ENCODE measurements at places on chromosomes 7 and 10. TPM values are rescaled to one million over a fixed set of nuclear protein-coding genes. Genes with fewer than 3 reads are reported as not detected.

DNA sequence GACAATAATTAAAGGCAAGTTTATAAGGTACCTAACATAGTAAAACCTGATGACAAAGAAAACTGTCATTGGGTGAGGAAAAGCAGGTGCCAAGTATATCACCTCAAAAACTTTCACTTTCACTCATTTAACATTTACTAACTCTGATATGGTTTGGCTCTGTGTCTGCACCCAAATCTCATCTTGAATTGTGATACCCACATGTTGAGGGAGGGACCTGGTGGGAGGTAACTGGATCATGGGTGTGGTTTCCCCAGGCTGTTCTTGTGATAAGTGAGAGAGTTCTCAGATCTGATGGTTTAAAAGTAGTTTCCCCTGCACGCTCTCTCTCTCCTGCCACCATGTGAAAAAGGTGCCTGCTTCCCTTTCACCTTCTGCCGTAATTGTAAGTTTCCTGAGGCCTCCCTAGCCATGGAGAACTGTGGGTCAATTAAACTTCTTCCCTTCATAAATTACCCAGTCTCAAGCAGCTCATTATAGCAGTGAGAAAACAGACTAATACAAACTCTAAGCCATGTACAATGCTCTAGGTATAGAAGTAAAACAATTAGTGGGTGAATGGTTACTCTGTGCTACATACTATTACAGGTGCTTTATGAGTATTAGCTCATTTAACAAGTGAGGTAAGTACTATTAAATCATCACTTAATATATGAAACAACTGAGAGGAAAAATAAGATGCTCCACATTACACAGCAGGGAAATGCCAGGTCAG, 199.0 kb downstream of the CHCHD3 start:
- peak; percentile 25 for DNase-seq

COL13A1 gene
- not detected for total RNA-seq

DNA sequence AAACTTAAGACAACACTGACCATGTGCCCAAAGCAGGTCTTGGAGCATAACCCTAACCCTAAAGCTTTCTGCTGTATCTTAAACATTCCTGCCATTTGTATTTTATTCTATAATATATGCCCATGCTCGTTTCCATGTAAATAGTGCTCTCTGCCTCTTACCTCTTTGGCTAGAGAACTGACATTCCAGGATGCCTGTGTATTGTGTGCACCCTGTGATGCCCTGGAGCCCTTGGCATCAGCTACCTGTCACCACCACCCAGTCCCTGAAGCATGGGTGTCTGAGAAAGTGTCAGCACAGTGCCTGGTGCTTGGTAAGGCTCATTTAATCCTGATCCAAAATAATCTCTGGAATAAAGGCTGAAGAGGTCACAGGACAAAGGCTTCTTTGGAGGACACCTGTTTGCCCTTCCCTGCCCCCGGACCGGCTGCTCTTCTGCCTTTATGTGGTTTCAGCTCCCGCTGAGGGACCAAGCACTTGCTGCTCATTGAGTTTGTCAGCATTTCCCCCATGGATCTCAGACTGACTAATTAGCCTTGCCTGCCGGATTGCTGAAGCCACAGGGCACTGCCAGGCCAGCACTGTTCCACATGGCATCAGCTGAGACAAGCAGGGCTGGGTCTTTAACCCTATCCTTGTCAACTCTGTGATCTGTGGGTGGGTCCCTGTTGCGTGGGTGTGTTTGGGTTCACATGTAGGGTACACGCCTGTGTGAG, 139.1 kb upstream of the SORCS3 start:
- no peak for DNase-seq

DNA sequence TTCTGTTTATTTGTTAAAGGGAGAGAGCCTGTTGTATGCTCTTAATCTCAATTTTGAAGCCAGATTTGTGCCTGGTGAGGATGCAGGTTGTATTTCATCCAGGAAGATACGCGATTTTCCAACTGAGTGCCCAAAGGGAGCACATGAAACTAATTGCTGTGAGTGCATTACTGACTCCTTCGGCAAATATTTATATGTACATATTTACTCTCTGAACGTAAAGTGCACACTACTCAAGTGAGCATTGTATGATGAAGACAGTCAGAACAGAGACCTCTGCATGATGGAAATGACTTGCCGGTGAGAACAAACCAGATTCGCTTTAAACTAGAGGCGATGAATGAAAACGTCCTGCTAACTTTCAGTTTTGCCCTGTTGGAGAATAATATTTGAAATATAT, 130.1 kb downstream of the MALRD1 start:
- DNase-seq, result no peak

NCF1 gene
- 3.2 TPM for total RNA-seq

DNA sequence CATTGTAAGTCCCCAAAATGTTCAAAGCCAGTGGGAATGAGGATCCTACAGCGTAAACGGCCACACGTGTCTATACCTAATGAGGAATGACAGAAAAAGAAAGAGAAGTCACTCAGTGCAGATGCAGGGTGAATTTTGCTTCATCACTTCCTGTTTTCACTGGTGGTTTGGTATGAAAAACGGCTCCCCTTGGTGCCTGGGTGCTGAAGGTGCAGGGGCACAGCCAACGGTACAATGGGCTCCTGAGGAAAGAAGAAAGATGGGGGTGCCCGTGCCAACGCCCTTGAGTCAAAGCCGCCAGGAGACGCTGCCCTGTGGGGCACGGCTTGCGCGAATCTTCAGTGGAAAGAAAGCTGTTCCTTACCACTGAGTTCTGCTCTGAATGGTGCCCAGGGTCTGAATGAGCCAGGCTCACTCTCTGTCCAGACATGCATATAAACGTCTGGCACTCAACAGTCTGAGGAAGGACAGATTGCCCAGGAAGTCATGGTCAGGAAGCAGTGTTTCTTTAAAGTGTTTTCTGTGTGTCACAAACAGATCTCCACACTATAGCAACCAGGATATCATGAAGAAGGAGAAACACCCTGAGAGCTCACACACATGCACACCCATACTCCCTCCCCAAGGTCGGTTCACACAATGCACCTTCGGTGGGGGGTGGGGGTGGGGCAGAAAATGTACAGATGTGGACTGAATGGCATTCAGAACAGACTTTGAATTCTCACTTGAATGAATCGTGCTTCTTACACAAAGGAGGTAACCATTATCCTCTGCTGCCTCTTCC, 105.8 kb downstream of the ELMO1 start:
- DNase-seq, result peak; percentile 54

DNA sequence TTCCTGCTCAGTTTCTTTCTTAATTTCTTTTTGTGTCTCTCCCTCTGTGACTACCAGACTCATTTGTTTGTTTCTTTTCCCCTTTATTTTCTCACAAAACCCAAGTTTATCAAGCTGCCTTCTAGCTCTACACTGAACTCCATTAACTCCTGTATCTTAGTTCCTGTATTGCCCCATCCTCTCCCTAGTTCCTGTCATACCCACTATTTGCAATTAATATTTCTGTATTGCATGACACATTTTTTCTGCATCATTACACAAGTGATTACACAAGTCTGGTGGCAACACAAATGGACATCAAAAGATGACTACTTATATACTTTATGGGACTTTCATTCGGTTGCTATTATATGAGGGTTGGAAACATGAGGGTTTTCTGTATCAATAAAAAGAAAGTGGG, 26.9 kb upstream of the OR9A4 start:
- no peak for DNase-seq

DNA sequence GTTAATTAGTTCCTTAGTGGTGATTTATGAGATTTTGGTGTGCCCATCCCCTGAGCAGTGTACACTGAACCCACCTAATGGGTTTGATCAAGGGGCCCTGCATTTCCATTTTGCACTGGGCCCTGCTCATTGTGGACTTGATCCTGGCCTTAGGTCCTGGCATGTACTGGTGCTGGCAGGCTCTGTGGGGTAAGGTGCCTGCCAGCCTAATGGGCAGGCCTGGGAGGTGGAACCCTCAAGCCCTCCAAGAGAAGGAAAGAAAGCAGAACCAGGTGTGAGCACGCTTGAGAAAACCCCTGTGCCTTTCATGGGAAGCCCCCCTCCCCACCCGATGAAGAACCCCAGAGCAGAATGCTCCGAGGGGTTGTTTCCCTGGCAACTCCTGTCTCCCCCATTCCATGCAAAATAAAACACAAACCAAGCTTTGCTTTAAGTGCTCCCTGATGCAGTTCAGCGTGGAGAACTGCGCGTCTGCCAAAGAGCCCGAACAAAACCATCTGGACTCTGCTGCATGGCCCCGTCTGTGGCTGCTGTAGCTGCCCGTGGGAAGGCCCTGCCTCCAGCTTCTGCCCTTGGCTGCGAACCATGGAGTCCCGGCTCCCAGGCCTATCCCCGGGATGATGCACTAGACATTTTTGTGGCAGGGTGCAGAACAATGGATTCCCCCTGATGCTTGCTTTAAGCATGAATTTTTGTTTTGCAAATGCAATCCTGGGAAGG, 123.3 kb downstream of the PRPF18 start:
- DNase-seq, result no peak

Measured in activated naive CD4-positive, alpha-beta T cell treated with anti-CD3 and anti-CD28 coated beads, Interleukin-2, amount 50 U/mL, for 72 hours (primary cell).